Activated CD4-positive, CD25-positive, alpha-beta regulatory T cell (primary cell): ENCODE measurements at places on chromosomes 5 and 9.

- DNase-seq, result no peak
Measured at GRCh38 chr9:78539188-78539587, 242.3 kb downstream of the PSAT1 start.

DNA sequence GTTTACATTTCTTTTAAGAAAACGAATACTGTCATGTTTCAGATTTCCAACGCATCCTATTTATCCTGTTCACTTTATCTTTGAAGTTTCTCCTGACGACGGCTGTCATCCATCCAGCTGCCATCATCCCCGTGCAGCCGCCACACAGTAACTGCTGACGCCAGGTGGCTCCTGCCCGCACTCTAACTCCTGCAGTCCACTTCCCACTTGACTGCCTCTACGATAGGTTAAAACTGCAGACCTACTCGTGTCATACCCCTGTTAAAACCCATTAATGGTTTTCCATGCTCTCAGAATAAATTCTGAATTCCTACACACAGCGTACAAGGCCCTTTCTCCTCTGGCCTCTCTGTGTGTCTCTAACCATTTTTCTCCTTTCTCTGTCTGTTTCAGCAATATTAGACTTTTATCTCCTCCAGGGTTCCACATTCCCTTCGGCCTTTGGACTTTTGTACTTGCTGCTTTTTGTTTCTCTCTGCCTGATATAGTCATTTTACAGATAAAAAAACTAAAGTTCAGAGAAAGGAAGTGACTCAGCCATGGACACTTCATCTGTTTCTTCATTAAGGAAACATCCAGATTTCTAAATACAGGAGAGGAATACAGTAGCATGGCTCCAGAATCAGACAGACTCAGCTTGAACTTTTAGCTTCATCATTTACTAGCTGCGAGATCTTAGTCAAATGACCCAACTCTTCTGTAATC lies 84.9 kb downstream of the ADAMTS12 start:
- no peak for DNase-seq

GRCh38 chr5:143328589-143329220 lies 74.8 kb downstream of the NR3C1 start:
- no peak for DNase-seq

GRCh38 chr9:127572961-127573721 lies 38.9 kb upstream of the STXBP1 start:
- DNase-seq, result no peak

GRCh38 chr5:107593009-107593408 lies 77.7 kb downstream of the EFNA5 start:
- DNase-seq, result no peak

DNA sequence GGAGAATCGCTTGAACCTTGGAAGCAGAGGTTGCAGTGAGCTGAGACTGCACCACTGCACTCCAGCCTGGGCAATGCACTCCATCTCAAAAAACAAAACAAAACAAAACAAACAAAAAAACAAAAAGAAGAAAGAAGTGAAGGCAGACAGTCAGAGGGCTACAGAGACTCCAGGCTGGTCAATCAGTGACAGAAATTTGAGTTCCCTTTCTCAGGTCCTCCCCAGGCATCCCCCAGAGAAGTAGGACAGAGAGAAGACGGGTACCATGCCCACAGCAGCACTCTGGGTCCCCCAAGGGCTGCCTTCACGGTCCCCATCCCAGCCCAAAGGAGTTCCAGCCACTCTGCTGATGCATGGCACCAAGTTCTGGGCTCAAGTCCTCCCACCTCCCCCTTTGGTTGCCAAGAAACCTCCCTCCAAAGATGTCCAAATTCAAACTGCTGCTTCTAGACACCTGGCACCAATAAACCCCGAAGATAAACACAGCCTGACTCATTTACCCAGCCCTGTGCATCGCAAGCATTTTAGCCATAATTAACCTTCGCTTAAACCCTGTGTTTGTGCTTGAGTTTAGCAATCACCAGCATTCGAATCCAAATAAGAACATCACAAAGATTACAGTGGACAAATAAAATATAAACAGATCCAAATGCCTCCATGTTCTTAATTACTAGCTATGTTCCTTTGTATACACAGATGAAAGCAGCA lies 24.0 kb downstream of the SEMA4D start:
- DNase-seq, result no peak

GRCh38 chr5:48192-48591 lies 43.8 kb upstream of the PLEKHG4B start:
- DNase-seq, result no peak

- no peak for DNase-seq
Measured at GRCh38 chr9:125119643-125120286, 23.6 kb downstream of the SCAI start.

GRCh38 chr5:7261049-7261448 lies 134.9 kb upstream of the ADCY2 start:
- no peak for DNase-seq

- DNase-seq, result no peak
Measured at GRCh38 chr5:3590967-3591900, 4.4 kb upstream of the IRX1 start.

DNA sequence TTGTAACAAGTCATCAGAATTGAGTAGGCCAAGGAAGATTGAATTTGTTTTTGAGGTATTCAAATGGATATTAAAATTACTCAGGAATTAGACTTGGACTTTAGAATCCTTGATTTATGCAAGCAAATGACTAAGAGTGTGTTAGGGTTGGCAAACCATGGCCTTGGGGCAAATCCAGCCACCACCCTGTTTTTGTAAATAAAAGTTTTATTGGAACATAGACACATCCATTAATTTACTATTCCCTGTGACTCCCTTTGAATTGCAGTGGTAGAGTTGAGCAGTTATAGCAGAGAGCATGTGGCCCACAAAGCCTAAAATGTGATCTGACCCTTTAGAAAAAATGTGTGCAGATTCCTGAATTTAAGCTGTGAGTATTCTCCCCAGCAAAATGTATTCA lies 115.6 kb downstream of the WDR70 start:
- no peak for DNase-seq

GRCh38 chr5:90421136-90421535 lies 11.6 kb upstream of the CETN3 start:
- no peak for DNase-seq

GRCh38 chr9:134913041-134913712 lies 4.5 kb downstream of the FCN1 start:
- no peak for DNase-seq

- no peak for DNase-seq
Measured at GRCh38 chr5:97568382-97568781, 385.3 kb upstream of the RIOK2 start.

- no peak for DNase-seq
Measured at GRCh38 chr5:95853490-95853889, 31.0 kb upstream of the GLRX start.

DNA sequence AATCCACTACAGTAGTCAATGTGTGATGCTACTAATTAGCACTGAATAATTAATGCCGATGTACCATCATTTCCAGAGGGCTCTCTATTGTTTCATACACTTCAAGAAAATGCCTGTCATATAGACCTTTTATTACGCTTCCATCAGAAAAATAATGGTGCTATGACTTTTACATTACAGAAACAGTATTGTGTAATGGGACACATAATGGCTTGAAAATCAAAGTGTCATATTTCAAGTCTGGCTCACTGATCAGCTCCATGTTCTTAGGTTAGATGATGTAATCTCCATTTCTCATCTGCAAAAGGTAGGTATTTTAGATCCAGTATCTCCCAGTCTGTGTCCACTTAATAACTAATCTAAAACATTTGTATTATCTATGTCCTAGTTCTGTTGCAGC lies 990.6 kb upstream of the TYRP1 start:
- DNase-seq, result no peak

DNA sequence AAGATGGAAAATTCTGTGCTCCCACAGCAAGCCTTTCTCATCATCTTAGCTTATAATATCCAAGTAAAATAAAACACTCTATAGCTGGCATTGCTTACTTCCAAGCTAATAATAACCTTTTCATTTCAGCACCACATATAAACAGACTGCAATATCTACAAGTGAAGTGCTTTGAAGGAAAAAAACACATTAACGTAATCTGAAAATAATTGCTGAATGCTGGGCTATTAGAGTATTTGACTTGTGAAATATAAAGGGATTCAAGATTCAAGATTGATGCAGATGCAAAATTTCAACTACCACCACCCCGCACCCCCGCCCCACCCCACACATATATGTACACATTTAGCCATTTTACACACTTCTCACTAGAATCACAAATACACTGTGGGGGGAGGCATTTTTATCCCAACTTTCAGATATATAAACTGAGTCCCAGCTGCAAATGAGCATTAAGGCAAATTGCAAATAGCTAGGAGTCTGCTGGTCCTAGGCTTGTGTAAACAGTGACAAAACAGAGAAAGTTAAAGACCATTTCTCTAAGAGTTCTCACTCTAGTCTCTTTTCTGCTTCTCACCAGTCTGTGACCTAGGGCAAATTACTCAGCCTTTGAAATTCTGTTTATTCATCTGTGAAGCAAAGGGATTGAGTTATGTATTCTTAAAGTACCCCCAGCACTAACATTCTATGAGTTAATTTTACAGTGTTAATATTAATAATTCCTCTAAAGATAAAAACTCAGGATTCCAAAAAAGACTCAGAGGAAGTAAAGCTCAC lies 489.4 kb downstream of the PRELID2 start:
- DNase-seq, result no peak
